ENCODE measurements at places on chromosomes 2 and 18. TPM values are rescaled to one million over a fixed set of nuclear protein-coding genes. Genes with fewer than 3 reads are reported as not detected.

Gene NIFK
- total RNA-seq = 84.5 TPM

Gene EFR3B
- total RNA-seq = 8.9 TPM

Gene CNGA3
- not detected for total RNA-seq

Gene WBP1
- 67.6 TPM for total RNA-seq

Gene SULT1C2
- total RNA-seq = 0.31 TPM

Gene TRIM43
- not detected for total RNA-seq

Gene WDR43
- total RNA-seq = 86.5 TPM

Gene STON1
- total RNA-seq = 0.92 TPM

Gene IGFBP5
- total RNA-seq = 1.9 TPM

Gene CPLX4
- total RNA-seq = not detected

Gene TRABD2A
- 1.7 TPM for total RNA-seq

Gene SLC4A5
- 1.2 TPM for total RNA-seq

Gene CAVIN2
- total RNA-seq = 0.95 TPM

Gene ZBTB14
- 12.6 TPM for total RNA-seq

Gene PPP1R1C
- 2.6 TPM for total RNA-seq

Gene HMSD
- 1.3 TPM for total RNA-seq

Gene SLC9A4
- not detected for total RNA-seq

Gene KIAA2012
- not detected for total RNA-seq

Gene MAP2
- total RNA-seq = 44.9 TPM

Gene KLF11
- total RNA-seq = 23.7 TPM

Gene LTBP1
- total RNA-seq = 12.5 TPM

Gene FIGN
- 19.5 TPM for total RNA-seq

Gene GKN1
- not detected for total RNA-seq

Gene NEU4
- 10.0 TPM for total RNA-seq

Gene SRD5A2
- not detected for total RNA-seq

Gene TOGARAM2
- total RNA-seq = 0.44 TPM

Gene IL37
- not detected for total RNA-seq

Gene RESP18
- not detected for total RNA-seq

Gene ARHGAP28
- total RNA-seq = 0.41 TPM

Gene ZNF407
- total RNA-seq = 16.8 TPM

Gene TMEFF2
- 1.5 TPM for total RNA-seq

Gene ACOXL
- 4.9 TPM for total RNA-seq

Gene HOXD13
- not detected for total RNA-seq

Gene DOK1
- total RNA-seq = 6.2 TPM

Gene NCL
- 778 TPM for total RNA-seq

Gene RGPD4
- not detected for total RNA-seq

Gene RMDN2
- total RNA-seq = 4.4 TPM

Gene PDCD1
- total RNA-seq = 0.15 TPM

Gene FAP
- not detected for total RNA-seq
